AG08395 (cell line): ENCODE measurements at places on chromosomes 7 and 10.

DNA sequence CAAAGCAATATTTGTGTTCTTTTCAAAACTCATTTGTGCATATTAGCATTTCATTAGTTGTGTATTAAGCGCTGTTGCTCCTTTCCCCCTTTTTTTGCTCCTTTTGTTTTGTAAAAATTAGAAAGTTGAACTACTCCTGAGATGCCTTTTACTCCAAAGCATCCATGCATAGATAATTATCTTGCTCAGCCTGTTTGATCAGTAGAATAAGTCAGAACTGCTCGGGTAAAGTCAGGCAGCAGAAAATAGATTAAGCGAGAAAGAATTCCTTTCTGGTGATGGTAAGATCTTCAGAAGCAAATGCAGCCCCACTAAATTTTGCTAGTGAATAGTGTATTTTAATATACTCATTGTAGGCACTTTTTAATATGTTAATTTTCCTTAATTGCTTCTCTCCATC lies 227.1 kb downstream of the TEX36 start:
- no peak for DNase-seq

DNA sequence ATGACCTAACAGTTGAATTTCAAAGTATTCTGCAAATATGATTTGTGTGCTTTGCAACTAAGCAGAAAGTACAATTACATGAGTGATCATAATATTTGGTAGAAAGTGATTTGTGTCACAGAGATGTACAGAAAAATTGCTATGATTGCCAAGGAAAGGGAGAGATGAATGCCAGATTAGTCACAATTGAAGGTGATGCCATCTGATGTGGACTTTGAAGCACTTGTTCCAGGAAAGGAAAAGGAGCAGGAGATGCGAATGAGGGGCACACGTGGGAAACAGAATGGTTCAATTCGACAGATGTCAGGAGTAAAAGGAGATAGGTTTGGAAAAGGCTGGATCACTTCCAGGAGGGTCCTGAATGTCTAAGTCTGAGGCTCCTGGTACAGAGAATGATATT lies 153.1 kb upstream of the LAMB4 start:
- DNase-seq: no peak

- no peak for DNase-seq
Measured at GRCh38 chr10:131173484-131174210, 137.9 kb downstream of the TCERG1L start.

- no peak for DNase-seq
Measured at GRCh38 chr10:76481178-76481577, 1049.8 kb downstream of the LRMDA start.

GRCh38 chr10:43689618-43689954 lies 40.9 kb upstream of the ZNF32 start:
- peak; percentile 50 for DNase-seq

DNA sequence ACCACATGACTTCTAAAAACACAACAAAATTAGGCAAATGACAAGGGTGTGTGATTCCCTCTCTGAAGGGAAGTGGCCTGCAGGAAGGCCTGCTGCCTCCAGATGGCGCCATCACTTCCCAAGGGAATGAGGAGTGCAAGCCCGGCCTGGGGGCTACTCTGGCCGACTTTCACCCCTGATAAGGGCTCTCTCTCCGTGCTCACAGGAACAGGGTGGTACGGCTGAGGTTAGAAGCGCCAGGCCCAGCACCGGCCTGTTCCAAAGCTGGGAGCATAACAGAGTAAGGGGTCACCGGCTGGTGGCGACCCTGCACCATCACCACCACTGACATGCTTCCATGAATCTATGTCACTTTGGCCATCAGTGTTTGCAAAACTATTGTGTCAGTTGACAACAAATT lies 13.1 kb downstream of the RBP3 start:
- DNase-seq: peak; percentile 52

DNA sequence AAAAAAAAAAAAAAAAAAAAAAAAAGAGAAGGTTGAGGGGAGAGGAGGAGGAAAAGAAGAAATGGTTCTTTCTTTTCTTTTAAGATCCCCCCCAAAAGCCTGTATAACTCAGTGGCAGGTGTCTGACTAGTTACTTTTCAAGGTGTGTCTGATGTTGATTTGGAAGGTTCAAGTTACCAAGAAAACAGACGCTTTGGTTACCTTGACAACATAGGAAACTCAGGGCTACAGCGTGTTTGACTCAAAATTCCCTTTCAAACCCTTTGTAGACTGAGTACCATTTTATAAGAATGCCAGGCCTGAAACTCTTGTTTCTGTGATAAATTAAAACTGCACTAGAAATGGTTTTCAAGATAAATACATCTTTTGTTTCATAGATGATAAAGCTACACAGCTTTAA lies 286.8 kb downstream of the SKIDA1 start:
- DNase-seq: no peak

- DNase-seq: peak; percentile 25
Measured at GRCh38 chr7:113100121-113100603, 13.5 kb upstream of the GPR85 start.

GRCh38 chr10:73871295-73872189 lies 2.8 kb downstream of the CAMK2G start:
- no peak for DNase-seq

GRCh38 chr7:142425281-142425680 lies 167.4 kb upstream of the PRSS58 start:
- DNase-seq: no peak

DNA sequence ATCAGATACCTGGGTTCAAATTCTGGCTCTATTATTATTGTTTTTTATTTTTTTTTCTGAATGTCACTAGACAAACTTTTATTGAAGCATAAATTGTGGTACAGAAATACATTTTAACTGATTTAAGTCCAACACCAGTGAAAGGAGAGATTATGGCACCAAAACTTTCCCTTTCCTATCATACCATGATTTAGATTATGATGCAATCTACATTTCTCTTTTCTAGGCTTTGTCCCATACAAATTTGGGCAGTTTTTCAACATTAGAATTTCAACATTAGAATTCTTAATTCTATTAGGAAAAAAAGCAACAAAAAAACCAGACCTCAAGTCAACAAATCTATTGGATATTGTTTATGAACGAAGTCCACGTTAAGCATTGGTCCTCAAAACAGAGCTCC lies 11.0 kb downstream of the AS3MT start:
- DNase-seq: no peak

DNA sequence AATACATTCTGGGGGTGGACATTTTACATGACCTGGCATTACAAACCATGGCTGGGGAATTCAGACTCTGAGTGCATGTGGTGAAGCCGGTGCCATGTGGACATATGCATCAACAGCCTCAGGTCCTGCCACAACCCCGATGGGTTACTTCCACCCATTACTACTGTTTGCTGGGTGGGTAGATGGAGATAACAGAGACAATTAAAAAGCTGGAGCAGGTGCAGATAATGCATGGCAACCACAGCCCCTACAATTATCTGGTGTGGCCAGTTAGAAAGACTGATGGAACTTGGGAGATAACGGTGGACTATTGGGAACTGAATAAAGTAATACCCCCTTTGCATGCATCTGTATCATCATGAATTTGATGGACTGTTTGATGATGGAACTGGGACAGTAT lies 21.6 kb upstream of the ADAMTS14 start:
- DNase-seq: no peak

- DNase-seq: no peak
Measured at GRCh38 chr10:14282276-14282675, 48.4 kb downstream of the FRMD4A start.

GRCh38 chr10:109875151-109875568 lies 48.2 kb downstream of the XPNPEP1 start:
- no peak for DNase-seq

DNA sequence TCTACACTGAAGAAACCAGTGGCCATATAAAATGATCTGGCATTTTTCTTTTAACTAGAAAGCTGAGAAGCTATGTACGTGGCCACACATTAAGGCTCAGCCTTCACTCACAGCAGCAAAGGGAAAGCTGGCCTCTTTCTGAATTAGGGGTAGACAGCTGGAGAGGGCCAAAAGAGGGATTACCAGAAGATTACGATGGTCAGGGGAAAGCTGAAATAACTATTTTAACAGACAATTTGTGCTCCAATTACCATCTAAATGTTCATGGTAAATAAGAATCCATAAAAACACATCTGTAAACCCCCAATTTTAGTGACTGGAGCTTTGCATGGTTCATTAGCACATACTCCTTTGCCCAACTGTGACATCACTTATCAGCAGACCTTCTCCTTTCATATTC lies 314.3 kb downstream of the HPSE2 start:
- no peak for DNase-seq

- DNase-seq: no peak
Measured at GRCh38 chr7:155323001-155323638, 25.4 kb downstream of the INSIG1 start.

DNA sequence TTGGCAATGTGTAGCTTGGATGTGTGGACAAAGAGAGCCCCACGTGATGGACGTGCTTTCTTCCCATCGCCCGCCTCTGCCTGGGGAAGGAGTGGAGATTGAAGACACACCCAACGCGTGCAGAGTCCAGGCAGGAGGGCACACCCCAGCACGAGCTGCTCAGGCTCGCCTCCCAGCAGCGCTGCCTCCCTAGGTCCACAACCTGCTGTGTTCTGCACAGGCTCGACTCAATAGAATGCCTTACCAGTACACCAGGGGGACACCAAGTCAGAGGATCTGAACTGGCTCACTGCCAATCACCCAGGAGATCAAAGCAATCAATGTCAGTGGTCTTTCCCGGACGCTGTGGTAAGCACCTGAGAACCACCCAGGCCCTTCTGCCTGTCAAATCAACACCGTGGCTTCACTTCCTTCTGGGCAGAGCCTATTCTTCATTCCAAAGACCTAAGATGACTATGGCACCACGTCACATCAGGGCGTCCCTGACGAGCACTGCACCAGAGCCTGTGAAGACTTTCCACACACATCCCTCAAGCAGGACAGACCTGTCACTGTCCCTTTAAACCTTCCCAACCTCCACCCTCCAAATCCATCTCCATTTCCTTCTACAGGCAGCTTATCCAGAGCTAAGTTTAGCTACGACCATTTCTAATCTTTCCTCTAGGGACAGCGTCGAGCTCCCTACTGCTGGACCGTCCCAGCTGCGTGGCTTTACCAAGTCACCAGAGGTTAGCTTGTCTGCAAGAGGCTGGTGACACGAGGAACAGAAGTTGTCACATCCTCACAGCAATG lies 72.3 kb downstream of the AMZ1 start:
- DNase-seq: peak; percentile 49

GRCh38 chr10:109895848-109896247 lies 27.5 kb downstream of the XPNPEP1 start:
- no peak for DNase-seq

- peak; percentile 57 for DNase-seq
Measured at GRCh38 chr7:90192876-90193750, 18.4 kb upstream of the STEAP2 start.

- no peak for DNase-seq
Measured at GRCh38 chr7:11951909-11952308, 119.9 kb upstream of the THSD7A start.

- no peak for DNase-seq
Measured at GRCh38 chr10:48670978-48671913, 13.4 kb upstream of the WDFY4 start.

GRCh38 chr7:37380831-37381230 lies 67.8 kb downstream of the ELMO1 start:
- DNase-seq: no peak

GRCh38 chr7:16086743-16087142 lies 334.6 kb downstream of the CRPPA start:
- no peak for DNase-seq

GRCh38 chr7:149753375-149754233 lies 19.8 kb downstream of the ZNF467 start:
- DNase-seq: peak; percentile 50

DNA sequence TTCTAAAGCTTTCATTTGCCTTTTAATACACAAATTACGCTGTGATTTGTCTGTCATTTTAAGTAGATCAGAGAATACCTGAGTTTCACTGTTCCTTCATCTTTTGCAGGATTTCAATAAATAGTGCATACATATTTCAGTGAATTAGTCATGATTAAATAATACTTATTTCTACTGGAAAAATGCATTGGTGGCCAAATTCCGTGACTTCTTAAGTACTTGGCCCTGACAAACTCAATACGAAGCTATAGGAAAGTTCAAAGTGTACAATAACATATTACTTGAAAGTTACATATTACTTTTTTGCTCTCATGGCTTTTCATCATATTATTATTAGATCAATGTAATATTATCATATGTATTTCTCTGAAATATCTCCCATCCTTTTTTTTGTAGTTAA lies 16.1 kb upstream of the PLXDC2 start:
- no peak for DNase-seq

- no peak for DNase-seq
Measured at GRCh38 chr10:6175329-6176055, 27.2 kb upstream of the PFKFB3 start.

- DNase-seq: no peak
Measured at GRCh38 chr10:69963835-69964710, 88.6 kb upstream of the MACROH2A2 start.

- no peak for DNase-seq
Measured at GRCh38 chr10:13969118-13969791, 361.5 kb downstream of the FRMD4A start.

DNA sequence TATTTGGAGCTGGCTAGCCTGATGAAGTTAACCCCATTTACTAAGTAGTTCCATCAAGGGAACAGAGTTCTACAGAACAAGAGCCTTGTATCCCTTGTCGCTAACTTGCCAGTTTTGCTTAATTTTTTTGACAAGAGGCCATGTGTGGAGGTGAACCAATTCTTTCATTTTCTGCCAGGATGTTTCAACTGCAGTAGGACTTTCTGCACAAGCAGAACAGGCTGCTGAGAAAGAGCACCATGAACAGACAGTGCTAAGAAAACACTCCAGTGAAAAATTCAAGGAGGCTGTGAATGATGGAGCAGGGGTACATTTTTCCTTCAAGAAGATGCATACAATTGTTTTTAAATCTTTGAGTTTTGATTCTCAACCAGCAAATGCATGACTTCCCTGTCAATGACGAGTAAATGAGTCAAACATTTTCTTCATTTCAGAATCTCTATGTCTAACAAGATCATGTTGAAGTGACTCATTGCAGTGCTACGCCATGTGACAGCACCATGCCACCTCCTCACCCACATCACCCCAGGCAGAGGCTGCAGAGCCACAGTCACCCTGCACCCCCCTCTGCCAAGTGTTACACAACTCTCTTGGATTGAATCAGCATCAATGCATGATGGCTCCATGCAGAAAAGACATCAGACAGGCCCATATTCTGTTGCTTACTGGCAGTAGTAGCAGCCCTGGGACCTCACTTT lies 193.1 kb downstream of the COBL start:
- peak; percentile 97 for DNase-seq

GRCh38 chr7:99531354-99531765 lies 20.6 kb downstream of the FAM200A start:
- DNase-seq: no peak

GRCh38 chr10:44357023-44357540 lies 27.8 kb downstream of the CXCL12 start:
- no peak for DNase-seq

GRCh38 chr7:90710466-90710850 lies 114.3 kb downstream of the CDK14 start:
- no peak for DNase-seq

DNA sequence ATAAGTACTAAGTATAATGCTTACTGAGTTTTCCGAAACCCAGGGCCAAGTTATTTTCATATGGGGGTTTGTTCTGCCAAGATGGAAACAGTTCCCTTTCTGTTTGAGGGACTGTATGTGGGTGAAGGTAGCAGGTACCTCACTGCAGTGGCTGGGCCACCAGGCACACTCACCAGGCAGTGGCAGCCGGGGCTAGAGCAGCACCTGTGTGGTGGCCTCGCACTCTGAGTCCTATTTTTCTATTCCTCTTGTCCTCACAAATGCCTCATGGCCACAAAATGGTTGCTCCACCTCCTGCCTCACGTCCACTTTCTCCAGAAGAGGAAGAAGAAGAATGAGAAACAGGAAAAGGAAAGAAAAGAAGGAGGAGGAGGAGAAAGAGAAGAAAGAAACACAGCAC lies 167.3 kb upstream of the SHH start:
- no peak for DNase-seq
